Melanocyte of skin (primary cell): ENCODE measurements at places on chromosomes 1 and 21. TPM values are rescaled to one million over a fixed set of nuclear protein-coding genes. Genes with fewer than 3 reads are reported as not detected.

CTXND2 gene
- not detected in 2 replicates for total RNA-seq

CNTN2 gene
- total RNA-seq: not detected in 2 replicates

TPRG1L gene
- 13.4 and 22.5 TPM in 2 replicates for total RNA-seq

SPSB1 gene
- total RNA-seq: 29.6 and 30.2 TPM in 2 replicates

HRNR gene
- under 0.01 TPM in 1 of 2 replicates, not detected in the other for total RNA-seq

SEMA6C gene
- 1.0 and 1.1 TPM in 2 replicates for total RNA-seq

GBP5 gene
- under 0.01 TPM in 1 of 2 replicates, not detected in the other for total RNA-seq

TNFSF4 gene
- 0.34 and 1.5 TPM in 2 replicates for total RNA-seq

FCGR1A gene
- not detected in 2 replicates for total RNA-seq

BRDT gene
- not detected in 2 replicates for total RNA-seq

RIPK4 gene
- 53.4 and 103 TPM in 2 replicates for total RNA-seq

PCP4 gene
- not detected in 2 replicates for total RNA-seq

RCAN3 gene
- 23.4 and 50.2 TPM in 2 replicates for total RNA-seq

LCE1E gene
- not detected in 2 replicates for total RNA-seq
